AG04450 (cell line): ENCODE measurements at places on chromosomes 2 and 18.

- no peak for DNase-seq
Observed at GRCh38 chr2:126748188-126748760, 92.3 kb downstream of the GYPC start.

- DNase-seq, result no peak
Observed at GRCh38 chr18:77944533-77944932, 694.9 kb downstream of the GALR1 start.

DNA sequence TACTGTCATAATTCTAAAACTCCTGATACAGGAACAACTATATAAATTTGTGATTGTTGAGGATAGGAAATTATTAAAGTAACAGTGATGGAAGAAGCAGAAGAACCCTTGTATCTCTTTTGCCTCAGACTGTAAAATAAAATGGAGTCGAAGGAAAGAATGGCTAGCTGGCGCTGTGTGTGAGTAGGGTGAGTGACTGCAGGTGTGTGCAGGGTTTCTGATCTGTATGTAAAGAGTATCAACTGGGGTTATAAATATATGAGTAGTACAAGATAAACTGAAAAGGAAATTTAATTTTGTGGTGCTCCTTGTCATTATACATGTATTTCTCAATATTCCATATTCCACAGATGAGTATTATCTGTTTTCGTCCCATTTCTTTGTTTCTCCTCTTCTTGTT is 15.2 kb downstream of the POLI start:
- no peak for DNase-seq

DNA sequence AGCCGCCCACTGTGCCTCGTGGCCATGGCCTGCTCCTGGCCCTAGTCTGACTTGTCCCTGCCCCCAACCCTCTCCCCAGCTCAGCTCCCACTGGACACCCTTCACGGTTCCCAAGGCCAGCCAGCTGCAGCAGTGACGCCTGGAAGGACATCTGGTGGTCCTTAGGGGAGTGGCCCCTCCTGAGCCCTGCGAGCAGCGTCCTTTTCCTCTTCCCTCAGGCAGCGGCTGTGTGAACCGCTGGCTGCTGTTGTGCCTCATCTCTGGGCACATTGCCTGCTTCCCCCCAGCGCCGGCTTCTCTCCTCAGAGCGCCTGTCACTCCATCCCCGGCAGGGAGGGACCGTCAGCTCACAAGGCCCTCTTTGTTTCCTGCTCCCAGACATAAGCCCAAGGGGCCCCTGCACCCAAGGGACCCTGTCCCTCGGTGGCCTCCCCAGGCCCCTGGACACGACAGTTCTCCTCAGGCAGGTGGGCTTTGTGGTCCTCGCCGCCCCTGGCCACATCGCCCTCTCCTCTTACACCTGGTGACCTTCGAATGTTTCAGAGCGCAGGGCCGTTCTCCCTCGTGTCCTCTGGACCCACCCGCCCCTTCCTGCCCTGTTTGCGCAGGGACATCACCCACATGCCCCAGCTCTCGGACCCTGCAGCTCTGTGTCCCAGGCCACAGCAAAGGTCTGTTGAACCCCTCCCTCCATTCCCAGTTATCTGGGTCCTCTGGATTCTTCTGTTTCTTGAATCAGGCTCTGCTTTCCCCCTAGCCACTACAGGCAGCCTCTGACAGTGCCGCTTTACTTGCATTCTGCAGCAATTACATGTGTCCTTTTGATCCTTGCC is 35.8 kb downstream of the ANO7 start:
- DNase-seq, result no peak

- peak; percentile 27 for DNase-seq
Observed at GRCh38 chr18:52337276-52337675, 2.7 kb upstream of the DCC start.

DNA sequence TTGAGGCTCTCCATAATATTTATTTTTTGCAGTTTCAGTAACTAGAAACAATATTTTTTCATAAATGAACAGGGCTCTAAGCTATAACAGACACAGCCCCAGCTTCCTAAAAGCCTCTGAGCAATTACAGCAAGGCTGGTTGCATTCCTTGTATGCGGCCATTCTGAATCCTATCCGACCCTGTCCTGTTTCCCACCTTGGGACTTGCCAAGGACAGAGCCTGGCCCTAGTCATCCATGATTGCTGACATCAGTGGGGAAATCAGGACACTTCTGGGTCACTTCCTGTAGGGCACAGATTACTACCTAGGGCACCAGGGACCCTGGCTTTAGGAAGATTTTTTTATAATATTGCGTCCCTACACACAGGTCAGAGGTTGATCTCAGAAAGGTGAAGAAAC is 5.5 kb downstream of the TMEM177 start:
- DNase-seq, result no peak

GRCh38 chr2:207869784-207870778 is 100.4 kb upstream of the FZD5 start:
- DNase-seq, result peak; percentile 39

DNA sequence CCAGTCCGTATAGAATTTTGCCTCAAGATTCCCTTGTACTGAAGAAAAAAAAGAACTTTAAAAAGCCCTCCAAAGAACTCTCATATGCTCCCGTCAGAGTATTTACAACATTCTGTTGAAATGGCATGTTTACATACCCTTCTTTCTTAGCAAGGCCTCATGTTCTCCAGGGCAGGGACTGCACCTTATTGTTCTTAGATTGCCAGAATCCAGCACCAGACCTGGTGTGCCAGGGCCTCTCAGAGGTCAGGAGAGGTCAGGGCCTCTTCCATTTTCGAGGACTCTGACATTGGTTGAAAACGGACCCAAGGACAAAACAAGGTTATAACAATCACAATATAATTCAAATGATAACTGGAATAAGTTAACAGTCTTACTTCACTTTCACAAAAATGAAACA is 78.2 kb downstream of the TNP1 start:
- DNase-seq, result no peak

GRCh38 chr2:15435474-15435873 is 125.7 kb downstream of the NBAS start:
- DNase-seq, result no peak
